CD4-positive, alpha-beta T cell (primary cell): ENCODE measurements at places on chromosomes 1 and 21. TPM values are rescaled to one million over a fixed set of nuclear protein-coding genes. Genes with fewer than 3 reads are reported as not detected.
A peak's percentile ranks its signal among the peaks of the same experiment; 100 is the strongest.

SPRR2F gene
- total RNA-seq: not detected

CAMK2N1 gene
- total RNA-seq: 2.3 TPM

FAM78B gene
- not detected for total RNA-seq

PRDM16 gene
- not detected for total RNA-seq

- no peaks in the 10 kb centered on the region for H3K4me1 ChIP-seq
- no peak overlapping the region for H3K27ac ChIP-seq
Observed at GRCh38 chr1:239368436-239369109, 17.8 kb upstream of the CHRM3 start.

DNA sequence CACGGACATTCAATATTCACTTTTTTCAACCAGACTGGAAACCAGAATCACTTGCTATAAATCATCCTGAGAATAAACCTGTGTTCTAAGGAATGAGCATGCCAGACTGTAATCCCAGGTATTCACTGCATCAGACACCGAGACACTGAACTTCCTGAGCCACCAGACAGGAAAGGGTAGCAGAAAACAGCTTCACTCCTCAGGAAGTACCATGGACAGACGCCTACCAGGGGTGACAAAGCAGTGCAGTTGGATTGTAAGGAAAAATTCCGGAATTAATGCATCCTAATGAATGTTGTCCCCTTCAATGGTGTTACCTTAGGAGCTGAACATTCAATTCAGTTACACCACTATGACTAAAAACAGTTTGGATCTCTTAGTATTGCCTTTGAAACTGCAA lies 156.1 kb downstream of the PIGK start:
- H3K4me1 ChIP-seq: no peaks in the 10 kb centered on the region
- DNase-seq: no peak
- peaks cover 3% of the 10 kb centered on the region for H3K27me3 ChIP-seq

GRCh38 chr21:45591619-45592207 lies 49.5 kb upstream of the SLC19A1 start:
- peaks cover 44% of the 10 kb centered on the region for H3K4me1 ChIP-seq
- H3K36me3 ChIP-seq: no peaks in the 10 kb centered on the region
- H3K4me3 ChIP-seq: no peak overlapping the region
- H3K27ac ChIP-seq: no peak overlapping the region
- H3K27me3 ChIP-seq: no peaks in the 10 kb centered on the region

DNA sequence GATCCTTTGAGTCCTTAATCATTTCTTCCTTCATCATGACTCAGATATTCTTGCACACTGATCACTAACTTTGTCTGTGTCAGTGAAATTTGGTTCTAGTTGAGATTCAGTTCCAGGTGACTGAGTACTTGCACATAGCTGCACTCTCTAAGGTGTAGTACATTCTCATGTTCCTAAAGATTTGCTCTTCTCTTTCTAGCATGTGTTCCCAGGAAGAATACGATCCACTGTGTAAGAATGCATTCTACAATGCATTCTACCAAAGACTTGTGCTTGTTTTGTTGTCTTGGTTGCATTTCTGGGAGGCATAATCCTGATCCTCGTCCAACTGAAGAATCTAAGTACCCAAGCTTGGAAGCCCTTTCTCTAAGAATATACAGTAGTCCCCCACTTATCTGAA lies 104.3 kb upstream of the CDC42BPA start:
- H3K4me1 ChIP-seq: no peaks in the 10 kb centered on the region
- no peak overlapping the region for H3K27ac ChIP-seq
- no peak for DNase-seq
- no peaks in the 10 kb centered on the region for H3K27me3 ChIP-seq
- no peak overlapping the region for H3K4me3 ChIP-seq

GRCh38 chr1:92877792-92878191 lies 46.0 kb downstream of the RPL5 start:
- peaks cover 19% of the 10 kb centered on the region for H3K36me3 ChIP-seq
- peaks cover 7% of the 10 kb centered on the region for H3K4me1 ChIP-seq
- H3K27ac ChIP-seq: peak overlapping the region; percentile 19
- H3K27me3 ChIP-seq: no peaks in the 10 kb centered on the region
- no peak for DNase-seq

DNA sequence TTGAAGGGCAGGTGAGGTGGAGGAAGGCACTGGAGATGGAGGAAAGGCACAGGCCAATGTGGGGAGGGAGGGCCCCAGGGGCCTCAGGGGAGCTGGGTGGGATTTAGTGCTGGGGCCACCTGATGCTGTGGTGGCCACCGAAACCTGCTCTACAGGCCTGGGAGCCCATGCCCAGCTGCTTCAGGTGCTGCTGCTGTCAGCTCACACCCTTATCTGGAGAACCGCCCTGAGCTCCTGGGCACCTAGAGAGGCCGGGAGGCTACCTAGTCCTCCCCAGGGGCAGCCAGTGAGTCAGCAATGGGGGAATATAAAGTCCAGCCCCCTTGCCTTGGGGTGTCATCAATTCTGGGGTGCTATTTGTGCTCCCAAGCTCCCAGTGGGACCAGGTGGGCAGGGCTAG lies 12.2 kb downstream of the FAM131C start:
- H3K4me1 ChIP-seq: peaks cover 11% of the 10 kb centered on the region
- H3K27ac ChIP-seq: no peak overlapping the region
- no peaks in the 10 kb centered on the region for H3K36me3 ChIP-seq
- H3K4me3 ChIP-seq: no peak overlapping the region
- no peak for DNase-seq

GRCh38 chr1:201475130-201475529 lies 6.1 kb upstream of the PHLDA3 start:
- no peak overlapping the region for H3K4me3 ChIP-seq
- no peak for DNase-seq
- H3K36me3 ChIP-seq: no peaks in the 10 kb centered on the region
- H3K27me3 ChIP-seq: peaks cover 6% of the 10 kb centered on the region
- H3K4me1 ChIP-seq: peaks cover 3% of the 10 kb centered on the region
- H3K27ac ChIP-seq: no peak overlapping the region

GRCh38 chr1:159077120-159077961 lies 775 bp upstream of the AIM2 start:
- peak overlapping the region; percentile 59 for H3K4me3 ChIP-seq
- no peaks in the 10 kb centered on the region for H3K27me3 ChIP-seq
- H3K36me3 ChIP-seq: no peaks in the 10 kb centered on the region
- peaks cover 21% of the 10 kb centered on the region for H3K4me1 ChIP-seq
- H3K27ac ChIP-seq: peak overlapping the region; percentile 47
- peak; percentile 58 for DNase-seq

DNA sequence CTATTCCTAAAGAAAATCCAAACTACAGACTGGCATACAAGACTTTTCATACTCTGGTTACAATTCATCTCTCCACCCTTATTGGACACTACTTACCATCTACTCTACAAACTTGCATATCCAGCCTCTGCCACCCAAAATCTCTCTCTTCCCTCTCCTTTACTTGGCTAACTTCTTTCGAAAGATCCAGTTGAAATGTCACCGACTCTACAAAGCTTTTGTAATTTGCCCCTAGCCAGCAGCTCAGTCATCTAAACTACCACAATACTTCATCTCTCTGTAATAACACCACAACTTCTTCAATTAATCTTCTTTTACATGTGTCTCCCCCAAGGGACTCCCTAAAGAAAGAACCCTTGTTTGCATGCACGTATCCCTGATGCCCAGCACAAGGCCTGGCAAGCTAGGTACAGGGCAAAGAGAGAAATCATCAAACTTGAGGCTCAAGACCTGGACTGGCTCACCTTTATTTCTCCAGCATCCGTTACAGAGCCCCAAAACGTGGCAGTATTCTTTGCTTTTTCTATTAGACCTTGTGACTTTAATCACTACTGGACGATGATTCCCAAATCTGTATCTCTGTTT lies 2.7 kb downstream of the ZBTB21 start:
- H3K27ac ChIP-seq: no peak overlapping the region

DNA sequence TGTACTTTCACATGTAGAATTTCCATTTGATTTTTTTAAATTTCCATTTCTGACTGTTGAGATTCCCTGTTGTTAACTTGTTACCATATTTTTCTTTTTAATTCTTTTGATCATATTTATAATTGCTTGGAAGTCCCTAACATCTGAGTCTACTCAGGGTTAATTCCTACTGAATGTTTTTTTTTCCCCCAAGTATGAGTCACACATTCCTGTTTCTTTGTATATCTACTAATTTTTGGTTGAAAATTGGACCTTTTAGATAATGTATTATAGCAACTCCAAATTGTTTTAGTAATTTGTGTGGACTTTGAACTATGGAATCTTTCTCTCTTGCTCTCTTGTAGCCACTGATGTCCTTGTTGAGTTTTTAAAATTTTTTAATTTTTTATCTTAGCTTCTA lies 54.6 kb downstream of the STXBP3 start:
- H3K4me3 ChIP-seq: no peak overlapping the region
- H3K4me1 ChIP-seq: no peaks in the 10 kb centered on the region
- H3K36me3 ChIP-seq: peaks cover 65% of the 10 kb centered on the region
- H3K27me3 ChIP-seq: no peaks in the 10 kb centered on the region

- H3K4me3 ChIP-seq: no peak overlapping the region
- no peaks in the 10 kb centered on the region for H3K4me1 ChIP-seq
- peaks cover 18% of the 10 kb centered on the region for H3K27me3 ChIP-seq
- no peaks in the 10 kb centered on the region for H3K36me3 ChIP-seq
- no peak for DNase-seq
- H3K27ac ChIP-seq: no peak overlapping the region
Observed at GRCh38 chr1:3077081-3077480, 8.1 kb downstream of the PRDM16 start.

- DNase-seq: no peak
- no peaks in the 10 kb centered on the region for H3K27me3 ChIP-seq
- H3K4me3 ChIP-seq: peak overlapping the region; percentile 87
- peaks cover 3% of the 10 kb centered on the region for H3K36me3 ChIP-seq
Observed at GRCh38 chr1:3858231-3858981, 1.1 kb downstream of the DFFB start.

DNA sequence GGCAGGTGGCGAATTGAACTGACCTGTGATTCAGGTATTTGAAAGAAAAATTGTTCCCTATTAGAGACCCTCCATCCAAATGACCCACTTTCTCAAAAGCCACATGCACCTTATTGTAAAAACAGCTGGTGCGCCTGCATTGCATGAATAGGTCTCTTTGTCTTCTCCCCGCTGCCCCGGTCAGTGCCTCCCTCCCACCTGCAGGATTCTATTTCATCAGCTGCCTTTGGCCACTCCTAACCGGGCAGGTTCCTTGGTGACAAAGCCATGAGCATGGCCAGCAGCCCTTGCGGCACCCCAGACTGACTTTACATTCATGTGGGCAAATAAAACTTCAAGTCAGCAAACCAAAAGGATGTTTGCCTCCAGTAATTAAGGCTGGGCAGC lies 6.4 kb downstream of the TMPRSS3 start:
- H3K27me3 ChIP-seq: no peaks in the 10 kb centered on the region
- no peak for DNase-seq
- H3K36me3 ChIP-seq: no peaks in the 10 kb centered on the region
- peak overlapping the region; percentile 13 for H3K4me3 ChIP-seq
- no peak overlapping the region for H3K27ac ChIP-seq

DNA sequence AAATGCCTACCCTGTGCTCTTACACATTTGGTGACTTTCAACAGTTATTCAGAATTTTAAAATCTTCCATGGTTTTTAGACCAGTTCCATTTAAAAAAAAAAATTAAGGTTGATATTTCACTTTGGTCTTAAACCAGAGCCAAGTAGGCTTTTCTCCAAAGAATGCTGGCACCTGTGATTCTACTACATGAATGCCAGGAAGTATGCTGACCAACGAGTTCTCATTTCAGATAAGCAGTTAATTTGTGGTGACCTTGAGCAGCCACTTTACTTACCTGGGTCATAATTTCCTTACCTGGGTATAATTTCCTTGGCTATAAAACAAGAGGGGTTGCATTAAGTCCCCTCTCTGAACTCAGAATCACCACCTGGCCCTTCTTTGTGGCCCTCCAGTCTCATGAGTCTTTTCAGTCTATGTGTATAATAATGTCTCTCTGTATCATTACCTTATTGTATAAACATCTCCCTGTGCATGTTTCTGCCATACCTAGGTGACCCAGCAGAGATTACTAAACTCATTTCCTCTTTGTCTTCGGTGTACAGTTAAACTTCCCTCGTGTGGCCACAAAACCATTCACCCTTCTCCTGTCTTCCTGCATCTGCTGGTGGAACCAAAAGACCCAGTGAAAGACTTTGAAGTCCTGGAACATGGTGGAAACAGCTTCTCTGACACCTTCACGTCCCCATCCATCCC lies 139.1 kb upstream of the DPT start:
- DNase-seq: no peak
- no peak overlapping the region for H3K27ac ChIP-seq
- no peaks in the 10 kb centered on the region for H3K27me3 ChIP-seq
- no peaks in the 10 kb centered on the region for H3K4me1 ChIP-seq
- no peak overlapping the region for H3K4me3 ChIP-seq

GRCh38 chr21:43728154-43728466 lies 9.2 kb downstream of the PDXK start:
- peaks cover 64% of the 10 kb centered on the region for H3K4me1 ChIP-seq
- H3K4me3 ChIP-seq: peak overlapping the region; percentile 55

- no peaks in the 10 kb centered on the region for H3K4me1 ChIP-seq
- no peaks in the 10 kb centered on the region for H3K27me3 ChIP-seq
- H3K4me3 ChIP-seq: no peak overlapping the region
- no peaks in the 10 kb centered on the region for H3K36me3 ChIP-seq
- no peak for DNase-seq
Observed at GRCh38 chr21:43335119-43335518, 91.8 kb downstream of the SIK1 start.

- H3K4me3 ChIP-seq: no peak overlapping the region
- DNase-seq: no peak
- peaks cover 5% of the 10 kb centered on the region for H3K36me3 ChIP-seq
- no peak overlapping the region for H3K27ac ChIP-seq
- H3K27me3 ChIP-seq: no peaks in the 10 kb centered on the region
Observed at GRCh38 chr21:46465651-46466050, 7.0 kb downstream of the DIP2A start.

DNA sequence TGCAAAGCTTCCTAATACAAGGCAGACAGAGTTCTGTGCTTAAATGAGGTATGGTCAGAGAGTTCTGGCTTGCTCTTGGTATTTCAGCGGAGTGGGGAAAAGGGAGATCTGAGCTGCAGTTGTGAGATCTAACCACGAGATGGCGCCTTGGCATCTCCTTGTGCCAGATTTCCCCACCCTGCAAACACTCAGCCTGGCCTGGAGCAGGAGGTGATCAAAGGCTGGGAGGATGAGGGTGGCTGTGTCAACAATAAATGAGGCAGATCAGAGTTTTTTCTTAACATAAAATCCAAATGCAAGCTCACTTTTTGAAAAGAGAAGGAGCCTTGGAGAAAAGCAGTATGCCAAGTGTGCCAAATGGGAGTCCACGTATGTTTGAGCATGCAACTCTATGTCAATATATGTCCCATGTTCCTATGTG lies 4.1 kb upstream of the TFAP2E start:
- DNase-seq: peak; percentile 49
- no peak overlapping the region for H3K4me3 ChIP-seq
- peaks cover 5% of the 10 kb centered on the region for H3K36me3 ChIP-seq
- H3K27me3 ChIP-seq: no peaks in the 10 kb centered on the region
- no peak overlapping the region for H3K27ac ChIP-seq
